ENCODE measurements at places on chromosomes 5 and 9.

- DNase-seq, result peak; percentile 76
Observed at GRCh38 chr9:113463418-113464285, at the start of gene RGS3. TSS of gene RGS3 (plus strand) at chr9:113463727. CDS start at chr9:113463803, 76 bp downstream.

- DNase-seq, result no peak
Observed at GRCh38 chr9:20837166-20837565, 153.1 kb downstream of the FOCAD start.

DNA sequence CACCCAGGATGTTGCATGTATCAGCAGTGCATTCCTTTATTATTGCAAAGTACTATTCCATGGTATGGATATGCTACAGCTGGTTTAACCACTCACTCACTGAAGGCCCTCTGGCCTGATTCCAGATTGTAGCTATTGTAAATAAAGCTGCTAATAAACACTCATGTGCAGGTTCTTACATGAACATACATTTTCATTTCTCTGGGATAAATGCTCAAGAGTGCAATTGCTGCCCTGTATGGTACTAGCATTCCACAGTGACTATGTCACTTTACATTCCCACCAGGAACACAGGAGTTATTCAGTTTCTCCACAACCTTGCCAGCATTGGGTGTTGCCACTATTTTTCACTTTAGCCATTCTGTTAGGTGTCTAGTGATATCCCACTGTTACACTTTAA is 267.6 kb downstream of the SPOCK1 start:
- no peak for DNase-seq

DNA sequence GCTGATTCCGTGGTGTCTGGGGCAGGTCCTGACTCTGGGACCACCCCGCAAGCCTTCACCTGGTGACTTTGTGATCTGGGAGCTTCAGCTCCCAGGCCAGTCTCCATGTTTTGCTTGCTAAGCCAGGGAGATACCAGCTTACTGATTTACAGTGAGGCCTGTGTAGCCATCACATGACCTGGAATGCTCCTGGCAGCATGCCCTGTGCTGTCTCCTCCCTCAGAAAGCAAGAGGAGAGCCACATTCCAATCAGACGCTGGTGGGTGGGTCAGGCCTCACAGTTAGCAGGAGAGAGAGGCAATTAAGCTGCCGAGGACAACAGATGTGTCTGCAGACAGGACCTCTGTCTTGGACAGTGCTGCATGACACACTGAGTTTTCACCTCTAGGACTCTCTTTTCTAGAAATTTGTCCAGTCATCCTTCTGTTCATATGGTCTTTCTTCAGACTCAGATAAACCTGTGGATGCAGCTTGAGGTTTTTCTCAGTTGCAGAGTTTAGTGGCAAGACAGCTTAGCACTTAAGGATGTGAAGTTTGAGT is 24.4 kb upstream of the GRPEL2 start:
- DNase-seq, result peak; percentile 60

GRCh38 chr5:14249258-14250082 is 106.3 kb downstream of the TRIO start:
- DNase-seq, result no peak

GRCh38 chr9:96612105-96612965 is 7.3 kb downstream of the CDC14B start:
- peak; percentile 25 for DNase-seq

DNA sequence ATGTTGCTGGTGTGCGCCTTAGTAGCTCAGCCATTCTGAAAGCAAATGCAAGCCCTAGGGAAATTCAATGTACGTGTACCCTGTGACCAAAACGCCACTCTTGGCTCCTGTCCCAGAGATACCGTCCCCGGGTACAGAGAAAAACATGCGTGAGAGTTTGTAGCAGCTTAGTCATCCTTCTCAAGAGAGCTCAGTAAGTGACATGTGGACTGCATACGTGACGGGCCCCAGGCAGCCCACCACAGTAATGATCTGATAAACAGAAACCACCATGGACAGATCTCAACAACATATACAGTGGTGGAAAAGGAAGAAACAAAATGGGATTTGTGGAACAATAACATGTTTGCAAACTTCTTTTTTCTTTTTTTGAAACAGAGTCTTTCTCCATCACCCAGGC is 45.1 kb downstream of the S1PR3 start:
- DNase-seq, result no peak

DNA sequence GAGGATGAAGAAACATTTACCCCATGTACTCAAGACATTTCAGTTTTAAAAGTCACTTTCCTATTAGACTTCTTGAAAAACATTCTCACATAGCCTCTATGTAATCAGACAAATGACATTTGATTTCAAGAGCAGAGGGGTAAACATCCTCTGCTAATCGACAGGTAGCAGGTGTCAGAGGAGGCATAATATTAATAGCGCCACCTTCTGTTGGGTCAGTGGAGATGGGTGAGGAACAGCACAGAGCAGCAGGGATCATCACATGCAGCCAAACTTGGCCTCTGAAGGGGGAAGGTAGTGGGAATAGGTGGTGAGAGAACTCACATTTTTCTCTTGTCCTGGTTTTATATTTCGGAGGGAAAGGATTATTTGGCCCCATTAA is 3.3 kb upstream of the LSM11 start:
- peak; percentile 61 for DNase-seq

DNA sequence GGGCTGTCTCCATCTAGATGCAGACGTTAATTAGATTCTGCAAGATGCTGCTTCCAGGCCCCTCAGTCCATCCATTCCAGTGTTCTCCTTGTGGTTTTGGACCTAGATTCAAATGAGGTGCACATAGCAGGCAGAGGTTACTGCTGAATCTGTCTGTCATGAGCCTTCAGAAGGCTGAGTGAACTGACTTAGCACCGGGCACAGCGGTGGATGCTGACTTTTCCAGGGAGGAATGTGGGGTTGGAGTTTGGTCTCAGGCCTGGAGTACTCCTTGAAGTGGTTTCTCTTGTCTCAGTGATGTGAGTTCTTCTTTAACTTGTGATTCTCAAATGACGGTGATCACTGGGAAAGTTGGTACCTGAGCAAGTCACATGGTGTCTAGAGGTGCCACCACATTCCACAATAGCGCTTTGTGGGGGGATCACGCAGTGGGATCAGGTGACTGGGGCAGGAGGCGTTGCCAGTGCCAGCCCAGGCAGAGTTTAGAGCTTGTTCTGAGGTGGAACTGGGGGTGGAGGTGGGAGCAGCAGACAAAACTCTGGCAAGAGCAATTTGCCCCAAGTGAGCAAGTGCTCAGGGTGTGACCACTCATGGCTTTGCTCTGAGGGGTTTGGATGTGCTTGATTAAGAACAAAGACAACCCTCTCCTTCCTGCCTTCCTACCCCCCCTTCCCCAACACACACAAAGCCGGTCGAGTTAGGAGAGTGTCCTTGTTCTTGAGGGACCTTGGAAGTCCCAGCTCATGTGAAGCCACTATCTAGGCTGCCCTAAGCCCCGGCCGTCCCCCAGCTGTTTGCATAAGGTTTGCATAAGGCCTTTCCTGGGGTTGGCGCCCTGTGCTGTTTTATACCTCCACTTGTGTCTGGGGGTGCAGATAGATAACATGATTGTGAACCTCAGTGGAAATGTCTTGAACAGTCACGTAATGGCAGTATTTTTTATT is 25.1 kb downstream of the JADE2 start:
- DNase-seq, result no peak

DNA sequence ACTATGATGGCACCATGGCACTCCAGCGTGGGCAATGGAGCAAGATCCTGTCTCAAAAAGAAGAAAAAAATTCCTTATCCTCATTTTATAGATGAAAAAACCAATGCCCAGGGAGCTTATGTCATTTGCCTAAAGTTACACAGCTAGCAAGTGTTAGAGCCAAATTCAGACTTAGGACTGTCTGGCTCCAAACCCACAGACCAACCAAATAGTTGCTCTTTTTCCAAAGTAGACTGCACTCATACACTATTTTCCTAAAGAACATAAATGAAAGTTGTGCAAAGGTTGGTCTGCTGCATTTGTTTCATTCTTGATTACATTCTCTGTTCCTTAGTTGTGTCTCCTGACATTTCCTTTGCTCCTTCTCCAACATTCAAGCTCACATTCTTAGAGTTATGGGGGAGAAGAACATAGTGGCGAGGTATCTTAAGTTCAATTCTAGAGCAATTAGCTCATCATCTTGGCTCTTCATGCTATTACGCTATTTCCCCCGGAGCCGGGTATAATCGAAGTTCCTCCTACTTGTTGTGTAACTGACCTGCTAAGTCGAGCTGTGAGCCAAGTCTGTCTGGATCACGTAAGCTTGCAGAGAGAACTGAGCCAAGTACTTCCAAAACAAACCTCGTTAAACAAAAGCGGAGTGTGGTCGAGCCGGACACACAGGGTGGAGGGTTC is 138.3 kb downstream of the RFK start:
- no peak for DNase-seq

- DNase-seq, result no peak
Observed at GRCh38 chr9:7150153-7150890, 392.5 kb downstream of the KDM4C start.

All from HuH-7.5 (cell line).